Astrocyte (in vitro differentiated cells and primary cell): ENCODE measurements at places on chromosomes 5 and 9.

GRCh38 chr9:10104774-10105173 lies 508.0 kb downstream of the PTPRD start:
- no peak for DNase-seq

- no peak for DNase-seq
Observed at GRCh38 chr9:34554211-34555001, 31.6 kb upstream of the ENHO start.

- DNase-seq = no peak
Observed at GRCh38 chr5:67293226-67293625, 96.6 kb upstream of the CD180 start.

- DNase-seq = no peak
Observed at GRCh38 chr5:64003966-64004365, 41.7 kb upstream of the HTR1A start.

- no peak for DNase-seq
Observed at GRCh38 chr5:180305481-180305880, 13.6 kb upstream of the MAPK9 start.

- no peak for DNase-seq
Observed at GRCh38 chr9:107274096-107274495, 9.0 kb upstream of the RAD23B start.
